ENCODE measurements at places on chromosomes 3 and 15.

- no peak for DNase-seq
These were observed 38.9 kb downstream of the PCSK6 start for GRCh38 chr15:101450403-101451265.

GRCh38 chr3:120244834-120245225 lies 40.2 kb downstream of the GPR156 start:
- DNase-seq, result no peak

DNA sequence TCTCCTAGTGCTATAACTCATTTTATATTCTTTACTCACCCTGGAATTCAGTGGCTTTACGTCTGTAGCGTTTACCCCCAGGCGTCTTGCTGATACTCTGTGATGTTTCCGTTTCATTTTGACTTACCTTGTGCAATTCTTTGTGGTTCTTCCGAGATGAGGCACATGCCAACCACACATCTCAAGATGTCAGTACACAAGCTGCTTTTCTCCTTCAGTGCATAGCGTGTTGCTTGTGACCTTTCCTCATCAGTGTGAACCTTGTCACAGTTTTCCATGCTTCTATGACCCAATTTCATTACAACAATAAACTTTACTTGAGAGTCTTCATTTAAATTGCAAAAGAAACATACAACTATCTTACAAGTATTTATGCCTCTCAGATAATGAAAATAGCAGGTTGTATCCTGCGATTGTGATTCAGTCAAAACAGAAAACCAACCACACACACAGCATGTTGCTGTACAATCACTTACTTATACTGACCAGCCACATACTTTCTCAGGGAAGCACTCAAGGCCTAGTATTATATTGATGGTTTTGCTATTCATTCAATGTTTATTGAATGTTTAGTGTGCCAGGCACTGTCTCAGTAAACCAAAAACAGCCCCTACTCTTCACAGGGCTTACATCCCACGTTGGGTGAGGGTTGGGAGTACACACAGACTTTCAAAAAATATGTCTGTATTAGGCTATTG lies 4.6 kb upstream of the TBL1XR1 start:
- DNase-seq, result peak; percentile 77

GRCh38 chr3:69695443-69695842 lies 43.8 kb upstream of the MITF start:
- no peak for DNase-seq

DNA sequence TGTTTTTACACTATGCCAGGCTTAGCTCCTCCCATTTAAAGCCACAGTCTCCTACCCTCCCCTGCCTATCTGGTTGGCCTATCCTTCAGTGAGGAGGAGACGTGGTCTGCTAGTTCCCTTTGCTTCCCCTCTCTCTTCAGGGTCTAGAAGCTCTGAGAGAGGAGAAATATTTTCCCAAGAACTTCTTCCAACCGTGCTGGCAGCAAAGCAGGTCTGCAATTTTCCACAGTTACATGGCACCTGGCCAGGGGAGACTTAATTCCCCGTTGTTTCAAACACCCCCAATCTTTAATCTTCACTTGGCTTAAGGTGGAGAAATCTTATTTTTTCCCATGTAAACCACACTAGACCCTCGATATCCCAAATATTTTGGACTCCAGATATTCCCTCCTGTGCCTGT lies 149.5 kb upstream of the MCTP2 start:
- DNase-seq, result no peak

GRCh38 chr15:100531204-100531603 lies 2.5 kb upstream of the CERS3 start:
- no peak for DNase-seq

DNA sequence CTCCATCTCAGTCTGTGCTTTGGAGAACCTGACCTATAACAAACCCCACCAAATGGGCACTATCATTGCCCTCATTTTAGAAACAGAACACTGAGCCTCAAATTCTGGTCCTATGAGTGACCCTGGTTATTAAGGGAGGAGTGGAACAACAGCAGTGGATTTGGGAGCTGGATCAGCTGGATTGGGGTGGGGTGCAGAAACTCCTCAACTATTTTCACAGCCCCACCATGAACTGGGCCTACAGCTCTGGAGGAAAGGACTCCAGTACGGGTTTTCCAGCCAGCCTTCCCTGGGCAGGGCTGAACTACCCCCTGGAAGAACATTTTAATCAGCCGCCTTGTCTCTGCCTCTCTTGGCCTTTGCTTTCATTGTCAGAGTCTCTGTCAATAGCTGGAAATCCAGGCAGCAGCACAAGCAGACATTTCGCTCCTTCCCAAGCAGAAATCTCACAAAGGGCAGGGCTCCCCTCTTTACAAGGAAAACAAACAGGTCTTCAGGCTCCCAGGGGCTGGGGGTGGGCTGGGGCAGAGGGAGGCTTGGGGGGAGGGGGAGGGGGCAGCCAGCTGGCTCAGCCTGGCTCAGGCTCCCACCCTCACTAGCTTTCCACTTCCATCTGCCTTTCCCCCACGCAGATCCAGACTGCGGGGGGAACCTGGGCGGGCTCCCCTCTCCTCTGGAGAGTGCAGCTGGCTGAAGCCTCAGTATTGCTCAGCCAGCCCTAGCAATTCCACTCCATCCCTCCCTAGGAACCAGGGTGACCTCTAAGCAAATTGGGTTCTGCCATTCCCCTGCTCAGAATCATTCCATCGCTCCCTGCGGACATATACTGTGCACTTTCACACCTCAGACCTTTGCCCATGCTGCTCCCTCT lies 13.7 kb upstream of the TLE3 start:
- DNase-seq, result no peak

DNA sequence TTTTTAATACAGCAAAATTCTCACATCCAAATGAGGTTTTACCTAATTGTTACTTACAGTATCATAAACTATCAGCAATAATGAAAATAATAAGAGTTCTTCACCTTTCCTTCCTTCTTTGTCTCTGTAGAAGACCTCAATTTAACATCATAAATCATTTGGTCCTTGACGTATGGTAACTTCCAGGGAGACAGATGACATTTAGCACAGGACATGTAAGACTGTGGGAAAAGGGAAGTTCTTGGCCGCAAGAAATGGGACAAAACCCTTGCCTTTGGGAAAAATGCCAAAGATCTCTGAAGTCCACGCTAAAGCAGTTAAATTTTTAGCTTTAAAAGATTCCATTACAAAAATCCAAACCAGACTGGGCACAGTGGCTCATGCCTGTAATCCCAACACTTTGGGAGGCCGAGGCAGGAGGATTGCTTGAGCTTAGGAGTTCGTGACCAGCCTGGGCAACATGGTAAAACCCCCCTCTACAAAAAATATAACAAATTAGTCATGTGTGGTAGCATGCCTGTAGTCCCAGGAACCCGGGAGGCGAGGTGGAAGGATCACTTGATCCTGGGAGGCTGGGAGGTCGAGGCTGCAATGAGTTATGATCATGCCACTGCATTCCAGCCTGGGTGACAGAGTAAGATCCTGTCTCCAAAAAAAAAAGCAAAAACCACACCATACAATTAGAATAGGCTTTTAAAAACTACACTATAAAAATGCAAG lies 8.8 kb downstream of the PTPN9 start:
- DNase-seq, result no peak

- no peak for DNase-seq
These were observed 154.9 kb downstream of the KLHL25 start for GRCh38 chr15:85639752-85640381.

DNA sequence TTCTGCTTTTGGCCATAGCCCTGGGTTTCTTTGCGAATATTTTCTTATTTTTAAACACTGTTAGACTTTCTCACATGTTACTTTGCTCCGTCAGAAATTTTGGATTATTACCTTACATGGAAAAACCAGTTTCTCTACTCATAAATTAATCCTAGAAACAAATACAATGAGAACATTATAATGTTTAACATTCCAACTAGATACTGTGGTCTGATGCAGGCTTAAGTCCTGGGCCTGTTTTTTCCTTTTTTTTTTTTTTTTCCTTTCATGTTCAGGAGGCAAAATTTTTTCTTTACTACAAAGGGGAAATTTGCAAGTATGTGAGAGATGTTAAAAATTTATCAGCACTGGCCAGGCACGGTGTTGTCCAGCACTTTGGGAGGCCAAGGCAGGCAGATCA lies 28.9 kb downstream of the POPDC2 start:
- no peak for DNase-seq

DNA sequence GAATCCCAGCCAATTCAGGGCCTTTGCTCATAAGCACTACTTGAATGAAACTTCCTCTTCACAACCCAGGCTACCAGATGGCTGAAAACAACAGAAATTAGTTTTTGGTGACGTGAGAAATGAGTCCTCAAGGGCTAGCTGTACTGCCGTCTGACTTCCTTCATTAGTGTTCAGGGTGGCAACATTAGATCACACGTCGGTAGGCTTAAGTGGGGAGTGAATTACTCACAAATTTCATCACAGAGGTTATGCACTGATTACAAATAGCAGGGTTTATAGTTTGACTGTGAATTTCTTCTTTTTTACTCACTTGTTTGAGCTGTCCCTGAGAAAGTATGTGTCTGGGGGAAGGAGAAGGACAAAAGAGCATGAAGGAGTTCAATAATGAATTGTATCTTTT lies 397.2 kb downstream of the GAP43 start:
- DNase-seq, result no peak

- no peak for DNase-seq
These were observed 43.0 kb downstream of the RBM15B start for GRCh38 chr3:51434110-51434509.

DNA sequence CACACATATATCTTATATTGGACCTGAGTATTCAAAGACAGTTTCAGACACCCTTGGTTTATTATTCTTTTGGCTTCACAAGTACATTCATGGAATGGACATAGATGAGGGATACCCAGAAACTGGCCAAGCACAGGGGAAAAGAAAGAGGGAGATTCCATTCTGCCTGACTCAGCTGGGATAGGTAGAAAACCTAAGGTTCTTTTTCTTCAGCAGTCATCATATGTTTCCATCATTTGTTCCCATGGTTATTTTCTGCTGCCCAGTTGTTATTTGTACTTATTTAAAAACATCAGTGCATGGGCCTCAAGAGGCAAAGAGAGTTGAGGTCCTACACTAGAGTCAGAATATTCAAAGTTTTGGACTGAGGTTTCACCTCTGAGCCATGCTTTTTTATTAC lies 91.8 kb downstream of the FILIP1L start:
- DNase-seq, result no peak

DNA sequence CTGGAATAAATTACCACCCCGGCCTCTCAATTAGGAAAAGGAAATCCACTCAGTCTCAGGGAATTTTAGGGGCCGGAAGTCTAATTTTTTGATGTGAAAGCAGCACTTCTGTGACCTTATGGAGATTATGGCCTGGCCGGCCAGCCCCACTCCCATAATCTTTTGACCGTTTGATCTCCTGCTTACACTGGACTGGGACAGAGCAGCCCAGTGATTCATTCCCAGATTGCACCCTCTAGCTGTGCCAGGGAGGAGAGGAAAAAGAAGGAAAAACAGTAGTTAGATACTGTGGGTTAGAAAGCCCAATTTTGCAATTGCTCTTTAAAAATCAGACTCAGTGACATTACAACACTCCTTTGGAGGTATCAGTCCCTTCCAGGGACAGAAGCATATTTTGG lies 32.4 kb downstream of the GJD2 start:
- no peak for DNase-seq

GRCh38 chr3:29642393-29643033 lies 361.6 kb downstream of the RBMS3 start:
- no peak for DNase-seq

DNA sequence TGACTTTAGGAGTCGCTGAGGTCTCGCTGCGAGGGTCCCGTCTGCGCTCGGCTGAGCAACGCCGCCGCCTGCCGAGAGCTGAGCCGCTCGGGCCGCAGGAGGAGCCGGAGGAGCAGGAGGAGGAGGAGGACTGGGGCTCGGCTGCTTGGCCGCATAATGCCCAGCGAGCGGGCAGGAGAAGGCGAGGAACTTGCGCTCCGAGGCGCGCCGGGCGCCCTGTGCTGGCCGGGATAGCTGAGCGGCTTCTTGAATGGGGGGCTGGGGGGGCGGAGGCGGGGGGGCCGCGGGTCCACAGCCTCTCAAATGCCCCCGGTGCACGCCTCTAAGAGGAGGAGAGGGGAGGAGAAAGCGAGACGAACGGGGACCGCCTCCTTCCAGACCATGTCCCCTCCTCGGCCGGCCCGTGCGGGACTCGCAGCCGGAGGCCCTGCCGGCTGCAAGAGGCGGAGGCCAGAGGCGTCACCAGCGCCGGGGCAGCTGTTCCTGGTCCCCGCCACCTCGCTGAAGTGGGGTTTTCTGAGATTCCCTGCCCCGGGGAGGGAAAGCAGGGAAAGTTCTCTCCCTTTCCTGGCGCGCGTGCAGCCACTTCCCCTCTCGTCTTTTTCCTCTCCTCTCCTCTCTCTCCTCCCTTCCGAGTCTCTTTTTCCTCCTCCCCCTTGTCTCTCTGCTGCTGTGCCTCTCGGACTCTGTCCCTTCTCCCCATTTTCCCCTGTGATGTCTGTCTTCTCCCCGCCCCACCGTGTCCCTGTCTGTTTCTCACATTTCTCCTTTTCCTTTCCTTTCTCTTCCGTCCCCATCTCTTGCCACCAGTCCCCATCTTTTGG lies at the start of gene ADAMTS9:
Gene ADAMTS9 (minus strand): TSS at position 220 of the 824 bp plus-strand sequence. CDS start 343 bp downstream, outside the sequence.
- no peak for DNase-seq

DNA sequence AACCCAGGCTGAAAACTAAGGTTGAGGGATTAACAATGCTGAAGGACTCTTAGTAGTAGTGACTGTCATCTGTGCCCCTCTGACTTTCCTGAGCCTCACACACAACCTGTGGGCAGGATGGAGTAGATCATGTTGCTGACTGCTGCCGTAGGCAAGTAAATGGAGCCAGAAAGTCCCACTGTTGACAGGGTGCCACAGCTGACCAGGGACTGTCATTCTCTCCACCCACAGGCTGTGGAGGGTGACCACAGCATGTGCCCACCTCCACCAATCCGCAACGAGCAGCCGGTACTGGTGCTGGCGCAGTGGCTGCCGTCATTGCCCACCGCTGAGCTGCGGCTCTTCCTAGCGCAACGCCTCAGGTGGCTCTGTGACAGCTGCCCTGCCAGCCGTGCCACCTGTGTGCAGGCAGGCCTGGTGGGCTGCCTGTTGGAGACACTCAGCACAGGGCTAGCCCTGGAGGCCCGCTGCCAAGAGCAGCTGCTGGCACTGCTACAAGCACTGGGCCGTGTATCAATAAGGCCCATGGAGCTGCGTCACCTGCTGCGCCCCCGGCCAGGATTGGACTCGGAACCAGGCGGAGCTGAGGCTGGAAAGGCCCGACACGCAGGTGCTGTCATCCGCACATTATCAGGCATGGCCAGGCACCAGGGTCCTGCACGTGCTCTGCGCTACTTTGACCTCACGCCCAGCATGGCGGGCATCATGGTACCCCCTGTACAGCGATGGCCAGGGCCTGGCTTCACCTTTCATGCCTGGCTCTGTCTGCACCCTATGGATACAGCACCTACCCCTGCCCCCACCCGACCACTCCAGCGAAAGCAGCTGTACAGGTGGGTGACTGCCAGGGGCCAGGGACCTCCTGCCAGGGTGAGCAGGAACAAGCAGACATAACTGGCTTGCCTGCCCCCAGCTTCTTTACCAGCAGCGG lies 15.6 kb downstream of the NBEAL2 start:
- no peak for DNase-seq

DNA sequence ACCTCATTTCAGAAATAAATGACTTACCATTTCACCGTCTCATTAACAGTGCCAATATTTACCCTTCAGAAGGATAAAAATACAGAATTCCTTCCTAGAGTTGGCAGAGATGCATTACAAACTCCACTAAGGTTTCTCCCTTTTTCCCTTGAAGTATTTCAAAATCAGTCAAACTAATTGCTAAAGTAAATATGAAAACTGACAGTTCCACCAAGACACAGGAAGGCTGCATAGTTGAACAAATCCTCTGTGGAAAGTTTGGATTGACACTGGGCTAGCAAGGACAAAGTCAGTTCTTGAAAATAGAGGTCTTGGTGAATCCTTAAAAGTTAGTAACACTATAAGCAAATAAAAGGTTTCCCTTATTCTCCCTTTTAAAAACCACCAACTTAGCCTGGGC lies 34.5 kb downstream of the DCP1A start:
- no peak for DNase-seq

All from T-helper 2 cell treated with Interferon-gamma antibody and Interleukin-4, amounts not matched to agents 5 μg/mL and 100 μg/mL, for 36 hours (primary cell).